Left renal pelvis (tissue), 4 donors: ENCODE measurements at places on chromosomes 6 and 20. TPM values are rescaled to one million over a fixed set of nuclear protein-coding genes. Genes with fewer than 3 reads are reported as not detected.

DNA sequence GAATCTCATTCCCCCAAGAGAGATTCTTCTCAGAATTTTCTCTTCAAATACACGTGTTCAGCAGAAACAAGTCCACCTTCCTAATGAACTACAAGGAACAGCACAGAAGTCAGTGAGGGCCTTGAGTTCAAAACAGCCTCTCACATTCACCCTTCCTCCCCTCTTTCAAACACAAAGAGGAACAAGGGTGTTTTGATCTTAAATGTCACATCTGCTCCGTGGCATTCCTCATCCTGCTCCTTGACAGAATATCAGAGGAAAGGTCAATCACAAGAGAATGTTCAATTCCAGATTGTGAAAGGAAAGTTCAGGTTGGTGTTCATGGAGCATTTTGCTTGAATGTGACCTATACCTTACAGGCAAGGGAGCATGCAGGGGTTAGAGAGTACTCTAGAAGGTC, 35.6 kb upstream of the FAM210B start:
- DNase-seq, result no peak

GRCh38 chr6:34672657-34673043, 23.9 kb downstream of the ILRUN start:
- DNase-seq, result no peak

DNA sequence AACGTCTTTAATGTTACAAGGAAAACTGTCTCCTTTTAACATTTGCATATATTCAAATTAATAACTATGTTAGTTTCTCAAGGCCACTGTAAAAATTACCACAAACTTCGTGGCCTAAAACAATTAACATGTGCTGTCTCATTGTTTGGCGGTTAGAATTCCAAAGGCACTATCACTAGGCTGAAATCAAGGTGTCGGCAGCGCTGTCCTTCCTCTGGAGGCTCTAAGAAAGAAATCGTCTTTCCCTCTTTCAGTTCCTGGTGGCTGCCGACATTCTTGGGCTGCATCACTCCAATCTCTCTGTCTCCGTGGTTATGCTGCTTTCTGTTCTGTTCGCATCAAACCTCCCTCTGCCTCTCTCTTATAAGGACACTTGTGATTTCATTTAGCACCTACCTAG, 4.2 kb downstream of the TPD52L1 start:
- no peak for DNase-seq

The TNFAIP3 gene
- polyA plus RNA-seq, result 9.4 TPM

DNA sequence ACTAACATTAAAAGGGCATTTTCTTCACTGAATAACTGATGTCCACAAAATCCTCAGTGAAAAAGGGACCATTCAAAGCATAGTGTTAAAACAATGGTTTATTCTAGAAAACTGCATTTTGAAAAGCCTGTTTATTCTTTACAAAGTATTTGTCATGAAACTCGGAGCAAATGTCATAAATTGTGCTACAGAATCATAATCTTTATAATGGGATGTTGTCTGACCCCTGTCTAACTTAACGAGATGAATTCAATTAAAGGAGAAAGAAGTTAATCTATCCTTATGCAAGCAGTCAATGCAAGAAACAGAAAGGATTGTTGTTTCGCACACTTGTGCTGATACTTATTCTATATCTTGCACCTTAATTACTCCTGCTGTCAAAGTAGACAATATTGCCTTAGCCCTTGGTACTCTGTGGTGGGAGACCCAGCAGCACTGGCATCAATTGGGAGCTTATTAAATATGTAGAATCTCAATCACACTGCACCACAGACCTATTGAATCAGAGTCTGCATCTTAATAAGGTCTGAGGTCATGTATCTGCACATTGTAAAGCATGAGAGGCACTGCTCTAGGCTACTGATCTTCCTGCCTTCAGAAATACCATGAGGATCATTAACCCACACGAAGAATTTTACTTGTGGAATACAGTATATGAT, 708.3 kb downstream of the HDGFL1 start:
- DNase-seq, result no peak

The ATG5 gene
- 53.8 TPM for polyA plus RNA-seq

The ASIP gene
- polyA plus RNA-seq, result 0.52 TPM

DNA sequence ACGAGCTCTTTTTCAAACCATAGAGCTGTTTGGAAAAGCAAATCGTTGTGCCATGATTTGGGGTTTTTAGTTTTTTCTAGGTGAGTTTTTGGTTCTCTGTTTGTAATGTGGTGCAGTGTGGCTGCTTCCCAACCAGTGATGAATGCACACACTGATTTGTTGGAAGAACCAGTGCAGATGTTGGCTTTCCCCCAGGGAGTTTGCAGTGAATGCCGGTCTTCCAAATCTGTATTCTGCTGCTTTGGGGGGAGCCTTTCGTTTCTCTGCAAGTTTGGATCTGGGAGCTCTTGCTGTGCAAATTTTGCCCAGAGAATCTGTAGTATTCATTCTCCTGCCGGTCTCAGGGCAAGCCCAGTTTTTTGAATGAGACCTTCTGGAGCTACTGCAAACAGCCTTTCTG, 14.5 kb downstream of the HECA start:
- DNase-seq, result no peak

DNA sequence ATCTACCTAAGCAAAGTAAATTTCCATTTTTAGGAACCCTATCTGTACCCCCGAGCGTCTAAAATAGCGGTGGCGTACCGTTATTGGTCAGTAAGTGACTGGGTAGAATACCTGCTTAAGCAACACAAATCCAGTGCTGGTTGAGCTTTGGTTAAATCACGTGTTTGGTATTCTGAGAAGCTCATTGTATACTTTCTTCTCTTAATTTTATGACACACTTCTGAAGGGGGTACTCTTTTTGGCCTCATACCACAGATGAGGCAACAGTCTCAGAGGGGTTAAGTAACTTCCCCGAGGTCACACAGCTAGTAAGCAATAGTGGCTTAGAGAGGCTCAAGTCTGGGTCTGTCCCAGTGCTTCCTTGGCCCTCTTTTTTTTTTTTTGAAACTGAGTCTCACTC, 151.2 kb downstream of the TFAP2C start:
- no peak for DNase-seq

The LAMP5 gene
- 6.3 TPM for polyA plus RNA-seq

The ESF1 gene
- polyA plus RNA-seq, result 29.9 TPM

GRCh38 chr6:119241111-119241465, 108.5 kb downstream of the MAN1A1 start:
- DNase-seq, result peak; percentile 60

DNA sequence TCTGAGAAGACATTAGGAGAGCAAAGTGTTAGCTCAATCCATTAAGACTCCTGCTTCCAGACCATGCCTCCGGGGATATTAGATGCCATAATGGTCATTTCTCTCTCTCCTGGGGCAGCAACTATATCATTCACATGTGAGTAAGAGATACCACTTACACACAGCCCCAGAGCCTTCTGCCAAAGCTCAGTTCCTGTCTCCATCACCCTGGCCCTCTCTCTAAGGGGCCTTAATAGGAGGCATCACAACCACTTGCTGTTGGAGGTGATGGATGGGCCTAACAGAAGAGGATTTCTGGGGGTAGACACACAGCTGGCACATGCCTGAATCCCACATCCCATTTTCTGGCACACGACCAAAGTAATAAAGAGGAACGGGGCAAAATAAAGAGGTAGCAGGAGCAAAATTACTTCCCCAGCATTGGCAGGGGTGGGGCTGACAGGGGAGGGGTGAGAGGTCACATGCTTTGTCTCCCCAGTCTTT, 34.0 kb upstream of the VSTM2L start:
- DNase-seq, result no peak

The TFAP2C gene
- polyA plus RNA-seq, result 1.1 TPM

- no peak for DNase-seq
Observed at GRCh38 chr20:57677584-57677982, 32.2 kb downstream of the PMEPA1 start.

The KIAA0408 gene
- polyA plus RNA-seq, result 3.2 TPM

DNA sequence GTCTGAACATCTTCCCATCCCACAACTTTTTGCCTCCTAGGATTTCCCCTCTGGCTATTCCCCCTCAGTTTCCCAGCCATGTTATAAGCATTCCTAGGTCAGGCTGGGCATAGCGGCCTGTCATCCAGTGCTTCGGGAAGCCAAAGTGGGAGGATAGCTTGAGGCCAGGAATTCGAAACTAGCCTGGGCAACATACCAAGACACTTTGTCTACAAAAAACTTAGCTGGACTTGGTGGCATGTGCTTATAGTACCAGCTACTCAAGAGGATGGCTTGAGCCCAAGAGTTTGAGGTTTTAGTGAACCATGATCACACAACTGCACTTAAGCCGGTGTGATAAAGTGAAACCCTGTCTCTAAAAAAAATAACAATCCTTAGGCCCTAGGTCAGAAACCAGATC, 447.4 kb downstream of the KIF16B start:
- DNase-seq, result no peak

- DNase-seq, result peak; percentile 10
Observed at GRCh38 chr6:151847064-151847463, 39.6 kb downstream of the ESR1 start.

DNA sequence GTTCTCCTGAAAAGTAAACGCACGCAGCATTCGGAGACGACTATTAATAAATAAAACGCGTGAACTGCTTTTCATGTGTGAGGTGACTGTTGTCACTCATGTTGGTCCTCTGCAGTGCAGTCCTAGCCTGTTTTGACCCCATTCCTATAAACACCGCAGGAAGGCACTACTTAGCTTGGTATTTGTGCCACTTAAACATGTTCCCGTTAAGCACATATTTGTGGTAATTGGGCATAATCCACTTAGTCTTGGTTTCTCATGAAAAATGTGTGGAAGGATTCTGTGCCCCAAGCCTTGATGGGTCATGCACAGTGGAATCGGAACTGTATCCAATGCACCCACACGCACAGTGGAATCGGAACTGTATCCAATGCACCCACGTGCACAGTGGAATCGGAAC, 313.9 kb downstream of the THBS2 start:
- DNase-seq, result no peak

DNA sequence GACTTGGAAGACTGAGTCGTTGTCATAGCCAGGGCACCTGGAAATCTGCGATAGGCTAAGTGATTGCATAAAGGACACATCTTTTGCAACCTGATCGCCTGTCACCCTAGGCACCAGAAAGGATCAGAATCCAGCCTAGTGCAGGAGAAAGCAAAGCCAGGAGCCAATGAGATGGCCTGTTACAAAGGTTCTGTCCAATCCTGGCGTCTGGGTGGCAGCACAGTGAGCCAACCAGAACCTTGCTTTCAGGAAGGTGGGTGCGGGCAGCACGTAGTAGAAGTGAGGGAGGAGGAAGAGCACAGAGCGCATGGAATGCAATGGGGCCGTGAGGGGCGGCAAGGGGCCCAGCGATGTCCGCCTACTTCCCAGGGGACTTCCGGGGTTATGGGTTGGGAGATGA, 120.4 kb upstream of the GGTLC1 start:
- no peak for DNase-seq

DNA sequence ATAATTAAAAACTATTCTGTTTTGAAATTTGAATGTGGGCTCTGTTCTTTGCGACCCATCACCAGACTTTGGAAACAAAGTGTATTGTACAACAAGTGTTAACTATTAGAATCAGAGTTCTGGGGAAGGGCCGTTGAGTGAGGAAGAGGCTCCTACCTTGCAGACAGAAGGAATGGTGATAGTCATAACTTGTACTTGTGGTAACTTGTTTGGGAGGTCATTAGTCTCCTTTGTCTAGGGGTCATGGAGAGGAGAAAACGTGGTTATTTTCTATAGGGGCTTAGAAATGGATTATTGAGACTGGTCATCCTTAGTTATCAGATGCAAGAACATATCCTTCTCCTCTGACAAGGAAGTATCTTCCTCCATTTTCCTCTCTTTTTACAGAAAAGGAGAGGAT, 174.8 kb downstream of the BMP2 start:
- DNase-seq, result no peak

DNA sequence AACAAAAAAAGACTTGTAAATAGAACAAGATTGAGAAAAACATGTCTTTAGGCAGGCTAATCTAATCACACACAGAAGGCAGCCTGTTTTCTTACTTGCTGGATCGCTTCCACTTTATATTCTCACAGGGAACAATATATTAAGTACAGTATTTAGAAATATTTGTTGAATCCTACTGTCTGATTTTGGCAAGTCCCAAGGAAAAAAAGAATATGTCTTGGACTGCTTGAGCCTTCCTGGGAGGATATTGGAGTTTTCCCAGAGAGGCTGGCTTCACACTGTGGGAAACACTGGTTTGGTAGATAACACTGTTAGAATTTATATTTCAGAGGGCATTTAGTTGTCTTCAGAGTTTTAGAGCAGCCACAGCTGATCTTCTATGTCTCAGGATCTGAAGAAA, 229.7 kb downstream of the PRL start:
- DNase-seq, result no peak

The NHLRC1 gene
- polyA plus RNA-seq, result 2.4 TPM

DNA sequence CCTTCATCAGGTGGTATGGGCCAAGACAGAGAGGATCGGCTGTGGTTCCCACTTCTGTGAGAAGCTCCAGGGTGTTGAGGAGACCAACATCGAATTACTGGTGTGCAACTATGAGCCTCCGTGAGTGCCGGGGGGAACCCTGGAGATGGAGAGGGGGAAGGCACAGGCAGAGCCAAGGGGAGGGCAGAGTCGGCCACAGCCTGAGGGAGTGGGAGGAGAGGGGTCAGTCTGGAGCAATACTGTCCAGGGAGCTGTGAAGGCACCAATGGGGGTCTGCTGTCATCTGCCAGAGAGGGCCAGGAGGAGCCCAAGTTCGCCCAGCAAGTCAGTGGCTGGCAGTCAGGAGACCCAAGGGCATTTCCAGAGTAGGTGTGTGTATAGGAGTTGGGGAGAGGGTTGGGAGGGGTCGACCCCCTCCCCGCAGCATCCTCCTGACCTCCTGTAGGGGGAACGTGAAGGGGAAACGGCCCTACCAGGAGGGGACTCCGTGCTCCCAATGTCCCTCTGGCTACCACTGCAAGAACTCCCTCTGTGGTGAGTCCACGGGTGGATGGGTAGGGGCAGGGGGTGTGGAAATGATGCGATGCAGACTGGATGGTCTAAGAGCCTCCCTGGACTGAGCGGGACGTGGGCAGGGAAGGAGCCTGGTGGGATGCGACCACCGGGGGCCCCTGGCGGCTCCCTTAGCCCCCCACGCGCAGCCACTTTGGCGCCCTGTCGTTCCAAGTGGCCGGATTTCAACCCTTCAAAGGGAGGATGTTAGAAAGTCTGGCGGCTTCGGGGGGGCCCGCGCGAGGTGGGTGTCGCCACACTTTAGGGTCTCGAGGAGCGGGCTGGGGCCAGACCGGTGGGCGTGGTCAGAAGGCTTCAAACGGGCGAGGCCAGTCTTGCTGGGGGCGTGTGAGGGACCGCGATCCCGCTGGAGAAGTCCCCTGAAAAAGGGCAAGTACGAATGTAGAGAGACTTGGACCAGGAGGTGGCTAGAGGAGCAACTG, 7.2 kb downstream of the PI16 start:
- DNase-seq, result no peak

The FNDC1 gene
- 5.7 TPM for polyA plus RNA-seq

GRCh38 chr6:133286765-133287164, 45.6 kb downstream of the EYA4 start:
- no peak for DNase-seq

DNA sequence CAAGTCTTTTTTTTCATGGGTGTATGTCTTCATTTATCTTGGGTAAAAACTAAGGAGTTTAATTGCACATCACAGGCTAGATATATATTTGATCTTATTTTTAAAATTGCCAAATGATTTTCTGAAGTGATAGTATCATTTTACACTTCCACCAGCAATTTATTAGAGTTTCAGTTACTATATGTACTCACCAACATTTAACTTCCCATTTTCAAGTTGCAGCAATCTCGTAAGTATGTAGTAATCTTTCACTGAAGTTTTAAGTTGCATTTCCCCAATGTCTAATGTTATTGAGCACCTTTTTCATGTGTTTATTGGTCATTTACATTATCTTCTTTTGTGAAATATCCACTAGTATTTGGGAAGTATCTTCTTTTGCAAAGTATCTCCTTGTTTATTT, 277.4 kb upstream of the CNR1 start:
- no peak for DNase-seq

The UBE2C gene
- 59.8 TPM for polyA plus RNA-seq

The KCNQ5 gene
- polyA plus RNA-seq, result 0.79 TPM

- DNase-seq, result no peak
Observed at GRCh38 chr20:32019563-32020463, 9.6 kb downstream of the CCM2L start.
